ENCODE measurements at places on chromosomes 11 and 22.
A peak's percentile ranks its signal among the peaks of the same experiment; 100 is the strongest.

GRCh38 chr22:46958658-46959057, 196.2 kb downstream of the TBC1D22A start:
- no peak for DNase-seq

DNA sequence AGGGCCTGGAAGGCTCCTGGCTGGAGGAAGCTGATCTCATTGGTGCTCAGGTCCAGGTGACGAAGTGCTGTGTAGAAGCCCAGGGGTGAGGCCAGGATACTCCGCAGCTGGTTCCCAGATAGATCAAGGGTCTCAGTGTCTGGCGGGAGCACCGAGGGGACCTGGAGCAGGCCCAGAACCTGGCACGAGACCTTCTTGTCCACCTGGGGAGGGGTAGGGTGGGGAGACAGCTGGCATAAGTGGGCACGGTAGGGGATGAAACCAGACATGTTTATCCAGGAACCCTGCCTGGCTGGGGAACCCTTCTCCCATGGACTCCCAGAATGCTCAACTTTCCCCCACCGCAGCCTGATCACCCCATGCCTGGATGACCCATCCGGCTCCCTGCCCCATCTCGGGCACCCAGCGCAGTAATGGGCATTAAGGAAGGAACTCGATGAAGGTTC, 9.2 kb downstream of the LRRC32 start:
- DNase-seq: no peak

- DNase-seq: no peak
Observed at GRCh38 chr11:20249796-20250195, 89.5 kb upstream of the DBX1 start.

- no peak for DNase-seq
Observed at GRCh38 chr11:90349731-90350130, 126.9 kb upstream of the CHORDC1 start.

DNA sequence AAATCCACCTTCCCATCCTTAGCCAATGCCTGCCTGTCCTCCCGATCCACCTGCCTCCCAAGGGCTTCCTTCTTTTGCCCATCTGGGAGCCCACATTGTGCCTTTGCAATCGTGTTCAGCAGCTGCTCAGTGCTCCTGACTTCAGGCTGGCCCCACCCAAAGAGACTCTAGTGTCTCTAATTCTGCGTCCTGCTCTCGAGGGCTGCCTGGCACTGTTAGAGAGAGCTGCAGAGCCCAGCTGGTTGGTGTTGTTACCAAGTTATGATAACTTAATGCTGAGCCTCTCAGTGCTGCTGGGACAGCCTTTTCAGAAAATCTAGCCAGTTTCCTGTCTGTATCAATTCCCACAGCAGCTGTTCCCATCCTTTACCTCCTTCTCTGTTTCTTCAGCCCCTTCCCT, 69.1 kb downstream of the MICAL2 start:
- no peak for DNase-seq

- peak; percentile 17 for DNase-seq
Observed at GRCh38 chr22:46985507-46985882, 223.0 kb downstream of the TBC1D22A start.

DNA sequence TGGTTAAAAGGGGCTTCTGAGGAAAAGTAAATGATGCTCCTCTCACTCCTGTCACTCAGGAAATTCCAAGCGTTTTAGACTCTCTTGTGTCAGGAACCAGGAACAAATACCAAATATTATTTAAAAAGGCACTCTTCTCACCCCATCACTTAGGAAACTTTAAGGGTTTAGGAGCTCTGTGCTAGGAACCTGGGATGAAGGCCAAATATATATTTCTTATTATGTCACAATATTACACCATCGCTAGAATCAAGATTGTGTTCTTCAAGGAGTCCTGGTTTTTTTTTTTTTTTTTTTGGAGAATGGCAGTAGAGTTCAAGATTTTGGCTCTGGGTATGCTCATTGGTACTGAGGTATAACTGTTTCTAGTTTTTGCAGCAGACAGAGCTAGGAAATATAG, 79.0 kb upstream of the HEPHL1 start:
- DNase-seq: peak; percentile 20
